ENCODE measurements at places on chromosomes 5 and 9.

DNA sequence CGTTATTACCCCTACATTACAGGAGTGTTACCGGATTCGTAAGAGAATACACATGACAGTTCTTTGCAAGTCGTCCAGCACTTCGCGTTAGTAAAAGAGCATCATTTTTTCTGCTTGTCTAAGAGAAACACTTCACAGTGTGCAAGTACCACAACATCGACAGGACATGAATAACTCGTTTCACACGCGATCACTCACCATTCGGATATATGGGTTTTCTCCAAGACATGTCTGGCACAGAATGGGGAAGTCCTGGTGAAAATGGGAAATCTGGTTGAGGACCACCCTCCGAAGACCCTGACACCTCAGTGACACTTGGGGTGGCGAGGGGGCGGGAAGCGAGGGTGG, 642 bp downstream of the RBM22 start:
- DNase-seq = no peak

DNA sequence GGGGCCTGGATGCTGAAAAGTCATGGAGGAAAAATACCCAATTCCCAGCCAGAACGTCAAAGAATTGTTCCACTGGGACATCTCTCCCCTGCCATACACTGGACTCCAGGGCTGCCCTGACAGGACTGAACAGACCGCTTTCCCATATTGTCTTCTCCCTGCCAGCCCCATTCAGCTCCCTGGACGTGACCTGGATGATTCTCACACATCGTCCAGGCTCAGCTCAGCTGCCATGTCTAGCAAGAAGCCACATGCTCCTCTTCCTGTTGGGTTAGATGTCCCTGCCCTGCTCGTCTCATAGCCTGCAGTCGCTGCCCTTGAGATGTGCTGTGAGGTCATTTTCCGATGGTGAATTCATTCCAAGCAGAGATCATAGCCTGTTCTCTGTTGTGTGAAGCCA, 37.4 kb downstream of the FOXI1 start:
- DNase-seq = no peak

GRCh38 chr5:163410505-163410904, 26.9 kb upstream of the CCNG1 start:
- no peak for DNase-seq

DNA sequence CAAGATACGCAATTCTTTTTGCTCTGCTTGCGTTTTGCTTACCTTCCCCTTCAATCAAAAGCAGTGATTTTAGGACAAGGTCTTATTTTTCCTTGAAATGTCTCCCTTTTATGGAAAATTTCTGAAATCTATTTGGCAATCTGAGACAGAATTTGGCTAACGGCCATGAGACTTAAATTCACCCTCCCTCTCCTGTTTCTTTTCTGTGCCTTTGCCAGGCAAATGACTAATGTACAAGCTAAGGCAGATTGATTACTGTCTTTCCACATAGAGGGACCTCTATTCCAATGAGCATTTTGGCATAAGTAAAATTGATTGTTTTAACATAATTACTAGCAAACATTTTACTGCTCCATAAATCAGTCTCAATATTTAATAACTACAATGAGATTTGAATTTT, 31.7 kb downstream of the FAM81B start:
- no peak for DNase-seq

DNA sequence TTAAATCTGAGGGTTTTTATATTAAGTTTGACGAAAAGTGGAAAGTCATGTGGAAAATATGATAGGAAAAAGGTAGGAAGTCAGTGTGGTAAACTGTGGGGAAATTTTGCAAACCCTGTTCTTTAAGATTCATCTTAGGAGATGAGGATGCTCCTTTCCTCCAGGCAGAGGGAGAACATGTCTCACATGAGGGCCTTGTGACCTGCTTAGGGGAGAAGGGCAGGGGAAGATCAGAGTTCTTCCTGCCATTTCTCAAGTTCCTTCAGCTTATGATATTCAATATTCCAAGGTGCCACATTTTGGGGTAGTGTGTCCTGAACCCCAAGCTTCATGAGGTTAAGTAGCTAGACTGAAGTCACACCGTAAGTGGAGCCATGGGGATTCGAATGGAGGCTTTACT, 53.7 kb downstream of the MAPKAP1 start:
- no peak for DNase-seq

DNA sequence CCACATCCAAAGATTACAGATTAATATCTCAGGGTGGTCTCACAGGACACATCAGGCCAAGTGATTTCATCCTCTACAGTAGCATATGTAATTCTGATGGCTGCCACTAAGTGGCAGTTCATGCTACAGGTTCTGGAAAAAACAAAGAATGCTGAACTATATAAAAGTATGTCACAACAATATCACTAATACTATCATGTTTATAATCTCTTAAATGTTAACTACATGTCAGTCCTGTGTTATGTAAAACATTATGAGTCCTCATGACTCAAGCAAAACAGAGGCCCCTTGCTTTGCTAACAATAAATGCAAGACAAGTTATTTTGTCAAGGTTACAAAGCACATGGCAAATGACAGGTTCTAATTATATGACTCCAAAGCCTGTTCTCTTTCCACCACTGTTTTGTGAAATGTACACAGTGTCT, 233.2 kb downstream of the FBXL17 start:
- no peak for DNase-seq

GRCh38 chr9:89670114-89670513, 65.3 kb downstream of the GADD45G start:
- DNase-seq = no peak

GRCh38 chr9:17900606-17901005, 321.7 kb downstream of the SH3GL2 start:
- no peak for DNase-seq

DNA sequence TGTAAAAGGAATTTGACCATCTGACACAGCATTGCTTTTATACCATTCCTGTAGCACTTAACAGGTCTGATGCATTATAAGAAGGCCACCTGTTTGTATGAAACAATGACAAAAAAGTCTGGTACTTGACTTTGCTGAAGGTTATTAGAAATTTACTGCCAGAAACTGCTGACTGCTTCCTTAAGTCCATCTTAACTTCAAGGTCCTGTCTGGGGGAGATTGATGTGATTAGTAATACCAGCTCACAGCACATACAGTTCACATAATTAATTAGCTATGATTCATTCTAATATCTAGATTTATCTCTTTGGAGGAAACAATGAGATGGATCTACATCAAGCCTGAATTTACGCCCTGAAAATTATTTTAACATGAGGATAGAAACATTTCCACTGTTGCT, 49.6 kb upstream of the TEK start:
- no peak for DNase-seq

GRCh38 chr5:148454576-148454975, 70.8 kb downstream of the FBXO38 start:
- DNase-seq = no peak

GRCh38 chr9:115300874-115301273, 182.9 kb upstream of the TNC start:
- DNase-seq = no peak

DNA sequence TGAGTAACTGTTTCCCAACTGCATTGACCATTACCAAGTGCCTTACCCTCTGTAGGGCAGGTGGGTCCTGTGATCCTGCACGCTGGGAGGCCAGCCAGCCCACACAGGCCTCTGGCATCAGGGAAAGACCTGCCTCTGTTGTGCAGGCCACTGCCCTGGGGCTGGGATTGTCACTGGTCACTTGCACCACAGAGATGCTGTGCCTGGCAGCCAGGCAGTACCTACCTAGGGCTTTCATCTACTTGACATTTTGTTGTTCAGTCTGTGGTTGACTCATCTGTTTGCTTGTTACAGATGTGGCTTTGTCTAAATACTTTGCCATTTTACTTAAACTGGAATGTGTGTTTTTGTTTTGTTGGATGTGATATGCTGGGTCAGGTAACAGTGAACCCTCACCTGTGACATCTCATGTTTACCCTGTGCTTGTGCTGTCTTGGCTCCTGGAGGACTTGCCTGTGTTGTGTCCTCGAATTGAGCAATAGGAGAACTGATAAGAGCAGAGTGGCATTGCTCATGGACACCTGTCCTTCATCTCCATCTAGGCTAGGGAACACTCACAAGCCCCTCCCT, 32.8 kb downstream of the SECISBP2 start:
- no peak for DNase-seq

DNA sequence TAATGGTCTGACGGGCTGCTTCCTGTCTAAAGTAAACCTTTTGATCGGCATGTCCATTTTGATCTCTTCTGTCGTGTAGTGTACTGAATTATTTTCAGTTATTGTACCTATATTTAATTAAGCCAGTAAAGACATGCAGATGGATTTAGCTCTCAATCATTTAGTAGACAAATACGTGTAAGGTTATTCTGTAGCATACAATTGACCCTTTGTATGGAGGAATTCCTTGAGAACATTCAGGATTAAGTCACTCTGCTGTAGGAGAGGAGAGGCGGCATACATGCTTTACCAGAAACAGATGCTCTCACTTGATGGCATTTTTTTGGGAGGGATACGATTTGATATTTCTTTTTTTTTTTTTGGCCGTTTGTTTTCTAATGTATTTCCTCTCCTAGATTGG, 141.0 kb downstream of the PBX3 start:
- DNase-seq = no peak

DNA sequence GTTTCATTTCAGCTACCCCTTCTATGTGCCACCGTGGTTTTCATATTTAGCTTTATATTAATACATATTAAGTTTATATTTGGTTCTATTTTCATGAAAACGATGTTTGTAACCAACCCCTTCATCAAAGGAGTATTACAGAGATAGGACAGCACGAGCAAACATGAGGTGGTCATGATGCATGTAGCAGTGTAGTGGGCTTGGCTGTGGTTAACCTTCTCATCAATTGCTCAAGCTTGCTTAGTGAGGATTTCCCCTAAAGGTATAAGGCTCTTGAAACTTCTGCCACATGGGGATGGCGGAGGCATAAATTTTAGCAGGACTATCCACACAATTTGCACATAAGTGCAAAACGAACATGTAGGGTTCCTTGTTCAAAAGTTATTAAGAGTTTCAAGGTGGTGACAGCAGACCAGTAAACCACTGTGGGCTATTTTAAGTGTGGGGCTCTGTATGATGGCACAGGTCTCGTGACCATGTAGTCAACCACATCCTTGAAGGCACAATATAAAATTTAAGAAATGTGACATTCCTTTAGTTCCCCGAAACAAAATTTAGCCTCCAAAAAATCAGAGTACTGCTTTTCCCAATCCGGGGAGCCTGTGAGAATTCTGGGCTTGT, 24.8 kb downstream of the TMEM174 start:
- no peak for DNase-seq

DNA sequence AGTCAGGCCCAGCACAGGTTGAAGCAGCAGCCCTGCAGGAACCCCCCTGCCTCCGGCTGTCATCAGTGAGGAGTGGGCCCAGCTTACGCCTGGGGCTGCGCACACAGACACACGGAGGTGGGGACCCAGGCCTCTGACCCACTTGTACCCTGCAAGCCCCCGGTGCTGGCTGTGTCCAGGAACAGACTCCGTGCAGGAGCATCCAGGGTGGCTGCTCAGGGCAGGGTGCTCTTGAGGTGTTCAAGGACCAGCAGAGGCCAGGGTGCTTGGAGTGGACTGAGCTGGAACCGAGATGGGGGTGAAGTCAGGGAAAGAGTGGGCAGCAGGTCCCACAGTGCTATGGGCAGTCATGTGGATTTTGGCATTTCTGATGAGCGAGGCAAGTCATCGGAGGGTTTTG, 199.5 kb downstream of the CACNA1B start:
- DNase-seq = no peak

- DNase-seq = no peak
Observed at GRCh38 chr9:107635101-107635802, 145.7 kb upstream of the KLF4 start.

GRCh38 chr5:82142928-82143577, 135.1 kb downstream of the RPS23 start:
- no peak for DNase-seq

DNA sequence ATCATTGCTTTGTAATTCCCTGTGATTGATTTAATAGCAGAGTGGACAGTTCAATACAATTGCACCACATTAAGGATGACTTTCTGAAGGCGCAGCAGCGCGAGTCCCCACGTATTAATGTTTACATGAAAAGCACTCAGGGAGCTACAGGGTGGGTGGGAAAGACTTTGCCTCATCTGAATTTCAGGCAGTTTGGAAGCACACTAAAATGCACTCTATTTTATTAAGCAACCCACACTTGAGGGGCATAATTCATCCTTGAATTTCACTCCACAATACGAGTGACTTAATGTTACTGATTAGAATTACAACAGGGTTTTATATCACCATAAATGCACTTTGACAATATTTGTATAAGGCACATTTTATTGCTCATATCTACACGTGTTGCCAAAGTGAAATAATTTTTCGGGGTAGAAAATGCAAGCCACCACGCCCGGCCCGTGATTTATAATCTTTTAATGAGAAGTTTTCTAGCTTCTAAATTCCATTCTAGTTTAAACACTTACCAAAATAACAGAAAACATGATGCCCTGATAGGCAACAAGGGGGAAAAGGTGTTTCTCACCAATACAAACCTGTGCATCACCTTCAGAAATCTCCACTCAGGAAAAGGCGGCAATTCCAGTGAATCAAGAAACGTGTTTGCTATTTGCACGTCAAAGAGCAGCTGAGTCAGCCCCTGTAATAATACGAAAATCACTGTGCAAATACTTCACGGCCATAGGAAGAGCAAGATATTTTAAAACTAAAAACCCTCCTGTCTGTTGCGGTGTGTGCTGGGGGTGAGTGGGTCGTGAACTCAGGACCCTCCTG, 40.5 kb downstream of the IRX4 start:
- DNase-seq = no peak

GRCh38 chr9:137809040-137809576, 68.5 kb upstream of the CACNA1B start:
- no peak for DNase-seq

DNA sequence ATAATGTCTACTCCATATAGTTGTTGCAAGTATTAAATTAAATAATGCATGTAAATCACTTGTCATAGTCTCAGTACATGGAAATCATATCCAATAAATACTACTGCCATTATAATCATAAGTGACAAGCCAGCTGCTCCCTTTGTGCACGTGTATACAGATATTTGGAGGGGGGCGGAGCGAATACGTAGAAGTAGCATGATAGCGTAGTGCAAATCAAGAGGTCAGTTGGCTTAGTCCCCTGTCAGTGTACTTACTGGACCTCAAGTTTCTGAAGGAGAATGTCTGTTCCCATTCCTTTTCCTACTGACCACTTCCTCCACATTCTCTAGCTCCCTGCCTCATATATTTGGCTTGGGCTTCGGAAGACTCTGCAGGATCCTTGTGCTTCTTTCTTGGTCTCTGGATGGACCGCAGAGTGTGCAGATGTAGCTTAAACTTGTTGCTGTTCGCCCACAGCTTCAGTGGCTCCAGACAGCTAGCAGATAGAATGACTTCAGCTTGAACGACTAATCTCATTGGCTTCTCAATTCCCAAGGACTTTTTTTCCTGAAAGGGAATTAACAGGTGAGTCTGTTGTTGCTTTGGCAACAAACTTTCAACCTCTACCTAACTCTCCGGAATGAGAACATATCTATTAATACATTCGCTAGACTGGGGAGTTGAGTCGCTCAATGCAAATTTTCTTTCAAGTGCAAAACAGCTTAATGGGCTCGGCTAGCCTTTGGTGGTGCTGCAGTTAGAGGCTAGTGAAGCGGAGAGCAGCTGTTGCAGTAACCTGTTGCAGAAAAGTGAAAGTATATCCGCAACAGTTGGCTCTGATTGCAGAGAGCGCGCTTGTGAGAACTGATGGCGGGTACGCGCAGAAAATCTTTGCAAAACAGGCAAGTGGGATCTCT, at the start of gene PCDHB1:
PCDHB1 (plus strand) TSS at position 753 of the 899 bp plus-strand sequence; CDS start at position 850, 97 bp downstream.
- no peak for DNase-seq

Measured in progenitor cell of endocrine pancreas (in vitro differentiated cells).